NCI-H2107 (cell line): ENCODE measurements at places on chromosomes 12 and 14.

- no peak for DNase-seq
Observed at GRCh38 chr14:34218881-34219280, 243.2 kb downstream of the SPTSSA start.

- no peak for DNase-seq
Observed at GRCh38 chr14:93811676-93812075, 23.4 kb upstream of the PRIMA1 start.

GRCh38 chr14:38387821-38388220 is 131.9 kb upstream of the CLEC14A start:
- DNase-seq: no peak

- DNase-seq: no peak
Observed at GRCh38 chr12:99436584-99436983, 211.0 kb upstream of the GARIN6 start.

- DNase-seq: no peak
Observed at GRCh38 chr12:50676756-50677155, 87.1 kb upstream of the ATF1 start.

- no peak for DNase-seq
Observed at GRCh38 chr12:110444455-110444854, 5.7 kb downstream of the ARPC3 start.

GRCh38 chr12:111767362-111768158 is 827 bp downstream of the ALDH2 start:
- no peak for DNase-seq

DNA sequence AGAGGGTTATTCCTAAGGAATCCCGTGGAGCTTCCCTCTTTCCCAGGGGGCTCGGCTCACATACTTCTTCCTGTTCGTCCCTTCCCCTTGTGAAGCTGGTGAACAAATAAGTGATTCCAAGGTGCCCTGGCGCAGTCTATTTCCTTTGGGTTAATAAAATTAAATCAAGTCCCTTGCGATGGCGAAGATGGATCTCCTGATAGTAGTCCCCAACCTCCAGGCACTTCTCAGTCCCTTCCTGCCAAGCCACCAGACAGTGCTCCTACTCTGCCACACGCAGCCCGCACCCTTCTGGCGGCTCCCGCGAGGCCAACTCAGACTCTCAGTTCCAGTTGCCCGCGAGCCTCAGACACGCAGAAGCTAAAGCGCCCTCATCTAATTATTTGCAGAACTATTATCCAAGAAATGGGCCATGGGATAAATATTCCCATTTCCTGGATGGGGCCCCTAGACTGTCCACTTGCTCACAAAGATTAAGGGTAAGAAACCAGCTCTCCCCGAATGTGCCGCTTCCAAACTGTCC is 2.4 kb upstream of the SIX6 start:
- no peak for DNase-seq

- DNase-seq: peak; percentile 90
Observed at GRCh38 chr12:106955377-106956047, at the start of gene TMEM263. TSS of gene TMEM263 (plus strand) at chr12:106955907. CDS start at chr12:106967117, 11,210 bp downstream.

- DNase-seq: no peak
Observed at GRCh38 chr12:113860950-113861349, 105.2 kb downstream of the RBM19 start.

GRCh38 chr12:2649201-2650030 is 145.4 kb upstream of the FKBP4 start:
- no peak for DNase-seq

DNA sequence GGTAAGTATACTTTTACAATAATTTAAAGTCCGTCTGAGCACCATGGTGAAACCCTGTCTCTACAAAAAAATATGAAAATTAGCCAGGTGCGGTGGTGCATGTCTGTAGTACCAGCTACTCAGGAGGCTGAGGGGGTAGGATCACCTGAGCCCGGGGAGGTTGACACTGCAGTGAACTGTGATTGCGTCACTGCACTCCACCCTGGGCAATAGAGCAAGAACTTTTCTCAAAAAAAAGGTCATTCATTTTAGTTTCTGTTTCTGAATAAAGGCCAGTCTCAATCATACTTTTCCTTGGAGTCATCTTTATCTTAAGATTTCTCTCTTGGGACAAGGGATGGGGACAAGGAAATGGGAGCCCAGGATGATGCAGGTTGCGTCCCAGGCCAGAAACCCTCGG is 12.9 kb downstream of the ANKRD13A start:
- DNase-seq: no peak

- DNase-seq: no peak
Observed at GRCh38 chr12:75820071-75820470, 211.5 kb downstream of the PHLDA1 start.

DNA sequence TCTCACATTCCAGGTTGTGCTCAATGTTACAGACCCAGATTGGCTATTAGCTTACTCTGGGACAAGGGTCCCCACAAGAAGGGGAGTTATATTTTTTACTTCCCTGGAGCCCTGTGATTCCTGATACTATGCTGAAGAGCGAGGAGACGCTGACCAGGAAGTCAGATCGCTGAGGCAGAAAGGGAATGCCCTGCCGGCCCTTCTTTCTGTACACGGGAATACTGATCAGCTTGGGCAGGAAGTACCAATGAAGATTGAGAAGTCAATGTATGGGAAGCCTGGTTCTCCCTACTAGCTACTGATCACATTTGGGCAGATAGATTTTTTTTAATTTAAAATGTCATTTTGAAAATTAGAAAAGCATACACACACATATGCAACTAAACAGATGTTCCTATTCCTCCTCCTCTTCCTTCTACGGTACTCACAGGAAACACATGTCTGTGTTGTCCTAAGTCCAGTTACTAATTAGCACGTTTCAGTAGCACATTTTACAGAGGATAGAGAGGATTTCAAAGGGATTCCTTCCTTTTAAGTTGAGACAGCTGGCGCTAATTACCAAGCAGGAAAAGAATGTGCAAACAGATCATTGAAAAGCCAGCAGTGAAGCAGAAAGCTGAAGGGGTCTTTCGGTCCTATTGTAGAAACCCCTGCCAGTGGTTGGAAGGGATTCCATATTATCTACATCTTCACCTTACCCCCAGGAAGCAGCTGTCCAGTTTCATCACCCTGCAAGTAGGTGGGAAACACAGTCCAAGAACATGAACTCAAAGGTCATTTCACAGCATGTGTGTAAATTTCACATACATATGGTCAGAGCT is 292.4 kb downstream of the DUSP6 start:
- no peak for DNase-seq
